Smooth muscle cell of trachea (primary cell): ENCODE measurements at places on chromosomes 13 and 19. TPM values are rescaled to one million over a fixed set of nuclear protein-coding genes. Genes with fewer than 3 reads are reported as not detected.

The HNRNPL gene
- 259 and 326 TPM in 2 replicates for total RNA-seq

The PEG3 gene
- 0.29 and 5.0 TPM in 2 replicates for total RNA-seq

The ZC3H4 gene
- total RNA-seq, result 15.9 and 18.9 TPM in 2 replicates

The TMPRSS9 gene
- total RNA-seq, result under 0.01 TPM in 1 of 2 replicates, not detected in the other

The PODNL1 gene
- total RNA-seq, result 1.6 and 2.5 TPM in 2 replicates

The ZNF823 gene
- total RNA-seq, result 4.3 and 5.4 TPM in 2 replicates

The RFPL4AL1 gene
- total RNA-seq, result not detected in 2 replicates

The OLFM2 gene
- 4.1 and 6.1 TPM in 2 replicates for total RNA-seq

The MATK gene
- total RNA-seq, result 0.15 TPM in 1 of 2 replicates, not detected in the other

The PSG3 gene
- total RNA-seq, result not detected in 2 replicates

The ZNF724 gene
- total RNA-seq, result 1.8 and 6.7 TPM in 2 replicates

The DDX39A gene
- 48.3 and 118 TPM in 2 replicates for total RNA-seq

The DYRK1B gene
- total RNA-seq, result 17.7 and 26.1 TPM in 2 replicates

The MAST3 gene
- 3.8 and 6.0 TPM in 2 replicates for total RNA-seq

The DZIP1 gene
- total RNA-seq, result 50.0 and 52.7 TPM in 2 replicates

The TMEM150B gene
- total RNA-seq, result not detected in 2 replicates

The SLC25A23 gene
- total RNA-seq, result 17.2 and 46.3 TPM in 2 replicates

The WDR62 gene
- total RNA-seq, result 0.50 and 6.4 TPM in 2 replicates

The ZNF132 gene
- 12.7 and 14.4 TPM in 2 replicates for total RNA-seq

The ZNF730 gene
- total RNA-seq, result 0.33 and 2.6 TPM in 2 replicates
